ENCODE measurements at places on chromosomes 4 and X.

DNA sequence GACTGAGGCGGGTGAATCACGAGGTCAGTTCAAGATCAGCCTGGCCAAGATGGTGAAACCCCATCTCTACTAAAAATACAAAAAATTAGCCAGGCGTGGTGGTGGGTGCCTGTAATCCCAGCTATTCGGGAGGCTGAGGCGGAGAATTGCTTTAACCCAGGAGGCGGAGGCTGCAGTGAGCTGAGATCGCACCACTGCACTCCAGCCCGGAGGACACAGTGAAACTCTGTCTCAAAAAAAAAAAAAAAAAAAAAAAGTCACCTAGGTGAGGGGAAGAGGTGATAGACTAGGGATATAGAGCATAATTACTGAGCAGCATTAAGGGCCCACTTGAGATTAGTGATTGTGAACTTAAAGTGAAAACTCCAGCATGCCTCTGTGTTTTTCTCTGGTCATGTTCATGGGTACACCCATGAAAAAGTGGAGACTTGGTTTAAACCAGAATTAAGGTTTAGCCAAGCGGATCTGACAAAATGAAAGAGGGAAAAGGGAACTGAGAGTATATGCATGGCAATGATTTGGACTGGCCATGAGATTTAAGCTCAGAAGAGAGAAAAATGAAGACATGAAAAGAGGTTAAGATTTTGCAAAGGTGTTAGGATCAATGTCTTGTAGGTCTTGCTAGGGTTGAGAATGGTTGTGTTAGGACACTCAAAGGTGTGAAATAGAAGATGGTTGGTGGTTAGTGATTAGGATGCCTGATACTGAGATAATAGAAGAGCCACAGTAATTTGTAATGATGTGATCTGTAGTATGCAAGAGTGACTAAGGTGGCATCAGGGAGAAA, 105.0 kb downstream of the RAB28 start:
- no peak for DNase-seq

DNA sequence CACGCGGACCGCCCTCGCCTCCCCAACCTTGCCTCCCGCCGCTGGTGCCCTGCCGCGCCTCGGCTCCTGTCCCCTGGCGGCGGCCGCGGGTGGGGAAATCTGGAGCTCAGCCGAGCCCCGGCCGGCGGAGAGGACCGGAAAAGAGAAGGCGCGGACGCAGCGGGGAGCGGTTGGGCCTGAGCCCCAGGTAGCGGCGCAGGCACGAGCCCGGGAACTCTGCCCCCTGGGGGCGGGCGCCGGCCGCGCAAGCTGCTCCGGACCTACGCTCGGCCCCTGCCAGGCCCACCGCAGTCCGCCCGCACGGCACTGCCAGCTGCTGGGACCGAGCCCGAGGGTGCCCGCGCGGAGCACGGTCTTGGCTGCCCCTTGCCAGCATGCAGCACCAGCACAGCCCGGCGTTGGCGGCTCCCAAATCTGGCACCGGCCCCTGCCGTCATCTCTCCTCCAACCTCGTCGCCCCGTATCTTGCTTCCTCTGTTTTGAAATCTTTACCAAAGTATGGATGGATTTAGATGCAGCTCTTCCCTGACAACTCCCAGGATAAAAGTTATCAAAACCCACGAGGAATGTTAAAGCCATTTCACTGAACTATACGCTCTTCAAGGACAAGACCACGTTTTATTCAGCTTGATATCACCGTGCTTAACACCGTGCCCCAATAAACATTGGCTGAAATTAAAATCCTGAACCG, at the start of gene PRSS12:
PRSS12 (minus strand) TSS at position 161 of the 691 bp plus-strand sequence. CDS start 283 bp downstream, outside the sequence.
- peak; percentile 54 for DNase-seq

- no peak for DNase-seq
These were observed 64.4 kb upstream of the UCP1 start for GRCh38 chr4:140633124-140633523.

GRCh38 chr4:56752985-56753384, 68.5 kb downstream of the SPINK2 start:
- no peak for DNase-seq

- DNase-seq: no peak
These were observed 720.9 kb downstream of the FSTL5 start for GRCh38 chr4:161442921-161443320.

GRCh38 chr4:94063084-94063483, 144.6 kb upstream of the SMARCAD1 start:
- DNase-seq: no peak

DNA sequence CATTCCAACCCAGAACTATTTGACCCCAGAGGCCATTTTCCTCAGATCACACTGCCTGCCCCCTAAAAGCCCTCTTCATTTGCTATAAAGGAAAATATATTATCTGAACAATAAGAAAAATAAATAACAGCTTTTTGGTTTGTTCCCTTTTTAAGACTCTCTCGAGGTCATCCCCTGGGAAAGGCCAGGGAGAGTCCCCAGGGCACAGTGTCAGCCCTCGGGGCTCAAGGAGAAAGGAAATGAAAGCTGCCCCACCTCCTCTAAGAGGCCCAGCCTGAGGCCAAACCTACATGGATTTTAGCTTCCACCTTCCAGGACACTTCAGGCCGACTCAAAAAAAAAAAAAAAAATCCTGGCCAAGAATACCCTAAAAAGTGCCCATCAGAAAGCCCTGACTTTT, 97.6 kb downstream of the SH3KBP1 start:
- DNase-seq: no peak

GRCh38 chr4:112185740-112186670, 40.8 kb downstream of the FAM241A start:
- DNase-seq: no peak

DNA sequence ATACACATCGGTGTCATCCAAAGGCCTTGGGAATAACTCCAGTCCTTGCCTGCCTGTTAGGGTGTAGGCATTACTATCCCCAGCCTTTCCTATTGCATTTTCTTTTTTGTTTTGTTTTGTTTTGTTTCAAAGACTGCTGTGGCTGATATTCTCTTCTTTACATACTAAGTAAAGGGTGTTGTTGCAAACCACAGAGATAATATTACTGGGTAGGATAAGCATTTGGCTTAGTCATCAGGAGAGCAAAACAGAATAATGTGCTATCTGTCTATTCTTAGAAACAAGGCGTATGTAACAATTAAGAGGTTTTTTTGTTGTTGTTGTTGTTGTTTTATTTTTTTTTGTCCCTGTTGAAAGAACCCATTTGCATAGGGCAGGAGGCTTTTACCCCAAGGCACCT, 41.8 kb downstream of the UGT2B28 start:
- peak; percentile 45 for DNase-seq

DNA sequence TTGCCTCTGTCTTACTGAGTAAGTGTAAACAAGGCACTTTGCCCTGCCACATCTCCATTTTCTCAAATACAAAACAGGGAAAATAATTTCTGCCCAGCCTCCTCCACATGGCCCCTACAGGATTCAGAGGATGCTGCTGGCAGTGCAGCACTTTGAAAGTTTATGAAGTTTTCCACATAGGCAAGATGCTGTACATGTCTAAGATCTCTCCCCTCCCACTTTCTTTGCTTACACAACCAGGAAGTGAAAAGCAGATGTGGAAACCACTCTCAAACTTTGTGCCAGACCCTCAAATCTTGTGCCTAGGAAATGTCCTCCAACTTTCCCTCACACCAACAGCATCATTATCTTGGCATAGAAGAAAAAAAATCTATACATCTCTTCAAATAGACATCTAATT, 257.0 kb upstream of the LDB2 start:
- no peak for DNase-seq

GRCh38 chr4:20995610-20996009, 295.4 kb downstream of the PACRGL start:
- no peak for DNase-seq

DNA sequence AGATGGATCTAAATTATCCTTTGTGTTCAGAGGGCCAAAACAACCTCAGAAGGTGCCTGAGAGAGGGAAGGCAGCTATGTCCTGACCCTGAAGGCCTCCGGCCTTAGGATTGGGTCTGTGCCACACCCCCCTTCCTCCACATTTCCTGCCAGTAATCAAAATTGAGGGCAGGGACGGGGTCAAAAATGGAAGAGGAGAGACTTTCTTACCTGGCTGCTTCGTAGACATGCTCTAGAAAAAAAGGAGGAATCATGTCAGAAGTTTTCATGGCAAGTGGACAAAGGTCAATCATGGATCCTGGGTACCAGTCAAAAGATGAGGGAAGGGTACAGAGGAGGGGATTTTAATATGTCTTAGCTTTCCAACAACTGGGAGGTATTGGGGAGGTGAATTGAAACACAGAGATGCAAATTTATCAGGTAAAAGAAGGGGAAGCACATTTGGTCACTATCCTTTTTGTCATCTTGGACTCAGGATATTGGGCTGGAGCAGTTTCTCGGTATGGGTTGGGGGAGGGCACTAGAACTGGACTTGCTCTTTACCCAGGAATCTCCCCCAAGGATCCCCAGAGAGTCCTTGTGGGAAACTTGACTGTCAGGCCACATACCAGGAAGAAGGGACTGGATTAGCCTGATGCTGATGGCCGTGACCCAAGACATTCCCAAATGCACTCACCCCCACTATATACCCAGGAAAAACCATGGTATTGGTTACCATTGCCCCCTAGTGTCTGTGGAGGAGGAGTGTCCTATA, 17.1 kb downstream of the VSIG4 start:
- DNase-seq: no peak
